ENCODE measurements at places on chromosomes 2 and 18.

DNA sequence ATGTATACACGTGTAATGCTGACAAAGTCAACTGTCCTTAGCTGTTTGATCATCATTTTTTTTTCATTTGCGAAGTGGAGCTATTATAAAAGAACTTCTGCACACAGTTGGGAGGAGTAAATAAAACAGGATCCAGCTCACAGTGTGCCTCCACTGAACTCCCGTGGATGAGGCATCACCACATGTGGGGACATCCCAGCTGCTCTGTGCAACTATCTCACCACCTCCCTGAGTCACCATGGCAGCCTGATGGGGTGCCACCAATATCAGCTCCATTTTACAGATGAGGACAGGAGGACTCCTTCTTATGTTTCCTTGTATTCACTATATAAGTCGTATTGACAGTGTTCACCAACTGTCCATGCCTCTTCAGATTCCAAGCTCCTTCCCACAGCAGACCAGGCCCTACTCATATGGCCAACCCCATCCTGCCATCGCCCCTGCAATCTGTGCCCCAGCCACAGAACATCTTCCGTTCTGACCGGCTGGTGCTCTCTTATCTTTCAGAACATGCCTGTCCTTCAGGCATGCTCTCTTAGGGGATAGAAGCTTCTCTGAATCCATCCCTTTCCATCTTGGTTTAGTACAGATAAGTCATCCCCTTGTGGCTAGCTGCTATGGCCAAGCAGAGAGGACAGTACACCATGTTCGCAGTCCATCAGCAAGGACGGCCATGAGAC, 288.1 kb downstream of the RNF144A start:
- DNase-seq, result no peak

GRCh38 chr2:218238887-218239286, 21.9 kb downstream of the ARPC2 start:
- DNase-seq, result no peak

DNA sequence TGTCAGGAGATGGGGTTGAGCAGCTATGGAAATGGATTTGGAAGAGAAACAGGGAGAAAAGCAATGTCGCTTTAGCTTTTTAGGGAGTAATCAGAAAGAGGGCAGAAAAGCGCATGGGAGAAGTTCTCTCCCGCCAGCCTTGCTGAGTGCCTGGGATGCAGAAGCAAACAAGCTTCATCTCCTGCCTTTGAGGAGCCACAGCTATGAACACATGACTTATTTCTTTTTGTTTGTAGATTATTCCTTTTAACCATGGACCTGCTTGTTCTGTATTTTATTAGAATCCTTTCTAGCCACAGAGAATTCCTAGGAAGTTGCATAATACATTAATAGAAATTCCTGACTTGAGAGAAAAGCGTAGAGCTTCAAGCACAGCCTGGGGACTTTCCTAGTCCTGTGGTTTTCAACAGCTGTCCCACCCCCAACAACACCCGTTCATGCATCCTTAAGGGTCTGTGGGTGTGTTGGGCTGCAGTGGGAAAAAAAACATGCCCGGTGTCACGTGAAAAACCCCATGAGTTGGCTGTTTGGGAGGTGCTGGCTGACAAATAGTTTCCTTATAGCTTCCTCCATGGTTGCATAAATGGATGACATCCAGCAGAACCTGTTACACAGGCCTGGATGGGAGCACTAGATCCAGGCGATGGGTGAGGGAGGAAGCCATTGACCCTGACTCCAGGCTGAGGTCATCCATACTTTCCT, 14.9 kb downstream of the SLC9A4 start:
- no peak for DNase-seq

DNA sequence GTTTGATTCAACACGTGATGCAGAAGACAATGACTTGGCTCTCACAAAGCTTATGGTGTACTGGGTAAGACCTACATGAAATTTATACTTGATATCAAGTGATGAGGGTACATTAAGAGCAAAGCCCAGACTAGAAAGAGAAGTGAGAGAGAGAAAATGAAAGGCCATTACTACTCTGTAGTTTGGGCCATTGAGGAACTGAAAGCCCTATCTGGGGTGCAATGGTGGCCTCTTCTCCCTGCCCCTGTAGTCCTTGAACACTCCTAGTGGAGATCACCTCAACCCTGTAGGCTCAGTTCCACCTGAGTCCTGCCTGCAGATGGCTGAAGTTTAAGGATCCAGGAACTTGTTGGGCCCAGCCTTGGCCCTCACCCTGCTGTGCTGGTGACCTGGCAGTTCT, 569.8 kb upstream of the MEX3C start:
- DNase-seq, result no peak

DNA sequence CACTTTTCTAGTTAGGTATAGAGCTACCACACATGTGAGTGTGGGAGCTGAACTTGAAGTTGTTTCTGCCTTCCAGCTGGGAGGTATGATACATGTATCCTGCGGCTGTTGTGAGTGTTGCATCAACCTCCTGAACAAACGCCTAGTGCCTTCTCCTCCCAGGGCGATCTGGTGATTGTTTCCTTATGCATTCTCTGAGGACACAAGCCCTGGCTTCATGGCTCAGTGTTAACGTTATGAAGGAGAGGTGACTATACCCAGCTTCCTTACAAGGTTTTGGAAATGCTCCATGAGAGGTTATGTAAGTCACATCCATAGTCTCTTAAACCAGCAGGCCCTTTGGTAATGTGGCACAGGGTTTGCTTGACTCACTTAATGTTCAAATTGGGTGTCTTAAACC, 64.9 kb downstream of the SPRED2 start:
- no peak for DNase-seq

DNA sequence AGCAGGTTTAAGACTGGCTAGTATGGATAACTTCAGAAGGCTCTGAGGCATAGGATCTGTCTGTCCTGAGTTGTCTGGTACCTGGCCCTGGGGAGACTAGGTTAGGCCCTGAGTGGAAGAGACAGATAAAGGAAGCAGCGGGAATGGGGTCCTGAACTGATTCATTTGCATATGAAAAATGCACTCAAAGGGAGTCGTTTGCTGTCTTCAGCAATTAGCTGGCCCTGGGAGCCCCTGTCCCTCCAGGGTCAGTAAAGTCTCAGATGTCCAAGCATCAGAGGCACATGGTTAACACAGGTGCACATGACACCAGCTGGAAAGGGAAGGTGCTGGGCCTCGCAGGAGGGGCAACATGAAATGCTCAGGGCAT, 172.4 kb downstream of the ACOXL start:
- DNase-seq, result no peak

- no peak for DNase-seq
Observed at GRCh38 chr2:37167636-37168180, 10.9 kb upstream of the EIF2AK2 start.
